Glutamatergic neuron (in vitro differentiated cells): ENCODE measurements at places on chromosomes 6 and 20. TPM values are rescaled to one million over a fixed set of nuclear protein-coding genes. Genes with fewer than 3 reads are reported as not detected.

OTOR gene
- total RNA-seq: not detected

DNA sequence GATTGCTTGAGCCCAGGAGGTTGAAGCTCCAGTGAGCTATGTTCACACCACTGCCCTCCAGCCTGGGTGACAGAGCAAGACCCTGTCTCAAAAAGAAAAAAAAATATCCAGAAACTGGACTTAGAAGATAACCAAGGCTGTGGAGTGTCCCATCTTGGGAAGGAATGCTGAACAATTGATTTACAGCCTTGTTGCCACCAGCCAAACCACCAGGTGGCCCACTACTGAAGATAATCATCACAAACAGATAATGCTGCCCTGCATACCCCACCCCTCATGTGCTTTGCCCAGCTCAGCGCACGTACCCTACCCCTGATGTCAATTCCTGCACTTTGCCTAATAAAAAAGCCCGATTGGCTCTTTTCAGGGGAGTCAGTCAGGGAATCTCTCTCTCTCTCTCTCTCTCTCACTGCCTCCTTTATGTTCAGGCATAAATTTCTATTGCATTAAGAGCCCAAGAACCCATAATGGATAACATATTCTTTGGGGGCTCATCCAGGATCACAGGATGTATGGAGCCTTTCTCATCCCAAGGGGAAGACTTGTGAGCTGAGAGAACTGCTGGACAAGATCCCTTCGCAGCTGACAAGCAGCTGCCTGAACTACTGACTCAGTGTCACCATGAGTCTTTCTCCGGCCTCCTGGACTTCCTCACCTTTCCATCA lies 166.4 kb downstream of the CD24 start:
- H3K4me3 ChIP-seq: no peak overlapping the region
- H3K27ac ChIP-seq: no peak overlapping the region
- no peaks in the 10 kb centered on the region for H3K4me1 ChIP-seq
- no peaks in the 10 kb centered on the region for H3K27me3 ChIP-seq
- DNase-seq: no peak

- no peaks in the 10 kb centered on the region for H3K27me3 ChIP-seq
- no peaks in the 10 kb centered on the region for H3K36me3 ChIP-seq
- no peak for DNase-seq
- H3K4me1 ChIP-seq: peaks cover 2% of the 10 kb centered on the region
Observed at GRCh38 chr20:17558154-17558940, 11.5 kb upstream of the DSTN start.

DNA sequence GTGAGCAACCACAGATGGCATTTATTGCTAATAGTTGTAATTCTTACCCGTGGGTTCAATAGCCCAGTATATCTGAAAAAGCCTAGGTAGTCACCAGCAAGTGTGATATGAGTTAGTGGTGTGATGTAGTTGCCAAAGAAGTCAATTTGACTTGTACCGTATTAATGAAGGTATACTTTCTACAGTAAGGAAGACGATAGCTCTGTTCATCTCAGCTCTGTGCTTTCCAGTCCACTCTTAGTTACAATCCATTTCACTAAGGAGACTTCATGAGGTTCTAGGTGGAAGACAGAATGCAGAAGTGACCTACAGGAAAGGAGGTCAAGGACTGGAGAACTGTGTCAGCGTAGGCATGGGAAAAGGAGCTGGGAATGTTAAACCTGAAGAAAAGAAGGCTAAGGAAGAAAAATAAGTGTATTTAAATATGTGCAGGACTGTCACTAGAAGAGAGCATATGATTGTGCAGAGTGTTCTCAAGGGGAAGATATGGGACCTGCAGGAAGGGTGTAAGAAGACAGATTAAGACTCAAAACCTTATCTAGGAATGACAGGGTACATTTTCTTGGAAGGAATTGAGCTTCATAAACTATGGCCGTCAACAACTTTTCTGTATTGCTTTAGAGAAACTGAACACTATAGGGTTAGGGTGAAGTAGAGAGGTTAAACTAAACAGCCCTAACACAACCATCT lies 116.9 kb upstream of the SCGN start:
- H3K27ac ChIP-seq: no peak overlapping the region
- DNase-seq: no peak
- H3K27me3 ChIP-seq: no peaks in the 10 kb centered on the region
- peaks cover 5% of the 10 kb centered on the region for H3K4me1 ChIP-seq
- H3K4me3 ChIP-seq: no peak overlapping the region

- no peaks in the 10 kb centered on the region for H3K36me3 ChIP-seq
- no peak overlapping the region for H3K27ac ChIP-seq
- no peaks in the 10 kb centered on the region for H3K27me3 ChIP-seq
- no peak for DNase-seq
- no peak overlapping the region for H3K4me3 ChIP-seq
Observed at GRCh38 chr20:6668546-6668945, 98.9 kb upstream of the BMP2 start.

FLOT1 gene
- 191 TPM for total RNA-seq

RBM12 gene
- 147 TPM for total RNA-seq

GRCh38 chr20:22366631-22367030 lies 217.7 kb downstream of the FOXA2 start:
- no peaks in the 10 kb centered on the region for H3K27me3 ChIP-seq
- H3K4me1 ChIP-seq: no peaks in the 10 kb centered on the region
- no peak overlapping the region for H3K27ac ChIP-seq
- H3K4me3 ChIP-seq: no peak overlapping the region
- H3K36me3 ChIP-seq: no peaks in the 10 kb centered on the region
- DNase-seq: no peak

DNA sequence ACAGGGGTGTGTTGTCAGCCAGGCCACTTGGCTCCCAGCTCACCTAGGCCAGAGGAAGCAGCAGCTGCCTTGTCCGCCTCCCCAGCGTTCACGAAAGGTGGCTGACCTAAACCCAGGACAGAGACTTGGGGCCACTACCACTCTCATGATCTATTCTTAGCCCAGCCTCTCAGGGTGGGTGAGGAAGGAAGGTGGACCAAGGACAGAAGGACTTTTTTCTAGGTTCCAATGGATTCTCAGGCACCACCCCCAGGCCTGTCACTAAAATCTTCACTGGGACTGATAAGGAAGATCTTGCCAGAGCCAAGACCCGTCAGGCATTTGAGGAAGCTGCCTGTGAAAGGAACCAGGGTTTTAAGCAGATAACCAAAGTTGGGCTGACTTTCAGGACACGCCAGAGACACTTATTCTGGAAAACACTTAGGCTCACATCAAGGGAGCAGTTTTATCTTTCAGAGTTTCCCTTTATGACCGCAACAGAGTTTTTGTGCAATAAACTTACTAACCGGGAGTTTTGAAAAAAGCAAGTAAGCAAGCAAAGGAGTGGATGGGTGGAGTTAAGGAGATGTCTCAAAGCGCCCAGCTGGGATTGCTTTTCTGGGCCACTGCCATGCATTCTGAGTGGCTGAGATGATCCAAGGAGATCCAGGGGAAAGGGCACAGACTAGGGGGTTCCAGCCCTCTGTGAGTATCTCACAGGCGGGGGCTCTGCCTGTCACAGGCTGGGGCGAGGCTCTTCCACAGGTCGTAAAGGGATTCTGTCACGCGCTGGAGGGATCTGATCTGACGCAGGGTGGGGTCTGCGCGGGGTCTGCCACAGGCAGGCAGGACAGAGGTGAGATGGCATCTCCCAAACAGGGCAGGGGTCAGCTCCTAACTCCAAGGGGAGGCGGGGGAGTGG lies 989 bp downstream of the FITM2 start:
- H3K4me3 ChIP-seq: peak overlapping the region; percentile 95
- H3K27me3 ChIP-seq: no peaks in the 10 kb centered on the region

DNA sequence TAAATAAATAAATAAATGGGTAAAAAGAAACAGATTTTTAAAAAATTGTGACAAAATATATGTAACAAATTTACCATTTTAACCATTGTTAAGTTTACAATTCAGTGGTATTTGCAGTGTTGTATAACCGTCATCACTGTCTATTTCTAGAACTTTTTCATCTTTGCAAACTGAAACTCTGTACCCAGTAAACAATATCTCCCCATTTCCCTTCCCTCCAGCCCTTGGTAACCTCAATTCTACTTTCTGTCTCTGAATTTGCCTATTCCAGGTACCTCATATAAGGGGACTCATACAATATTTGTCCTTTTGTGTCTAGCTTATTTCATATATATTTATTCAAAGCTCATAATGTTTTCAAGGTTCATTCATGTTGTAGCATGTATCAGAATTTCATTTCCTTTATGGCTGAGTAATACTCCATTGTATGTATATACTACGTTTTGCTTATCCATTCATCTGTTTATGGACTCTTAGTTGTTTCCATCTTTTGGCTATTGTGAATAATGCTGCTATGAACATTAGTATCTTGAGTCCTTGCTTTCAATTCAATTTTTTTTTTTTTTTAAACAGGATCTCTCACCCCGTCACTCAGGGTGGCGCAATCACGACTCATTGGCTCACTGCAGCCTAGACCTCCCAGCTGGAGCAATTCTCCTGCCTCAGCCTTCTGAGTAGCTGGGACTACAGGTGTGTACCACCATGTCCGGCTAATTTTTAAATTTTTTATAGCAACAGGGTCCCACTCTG lies 8.9 kb downstream of the MANBAL start:
- peaks cover 9% of the 10 kb centered on the region for H3K4me1 ChIP-seq
- no peaks in the 10 kb centered on the region for H3K27me3 ChIP-seq
- no peak overlapping the region for H3K4me3 ChIP-seq
- H3K27ac ChIP-seq: no peak overlapping the region

- H3K4me1 ChIP-seq: peaks cover 3% of the 10 kb centered on the region
- no peak overlapping the region for H3K27ac ChIP-seq
- no peak for DNase-seq
- no peak overlapping the region for H3K4me3 ChIP-seq
Observed at GRCh38 chr6:13373488-13373886, 45.1 kb upstream of the TBC1D7 start.

DNA sequence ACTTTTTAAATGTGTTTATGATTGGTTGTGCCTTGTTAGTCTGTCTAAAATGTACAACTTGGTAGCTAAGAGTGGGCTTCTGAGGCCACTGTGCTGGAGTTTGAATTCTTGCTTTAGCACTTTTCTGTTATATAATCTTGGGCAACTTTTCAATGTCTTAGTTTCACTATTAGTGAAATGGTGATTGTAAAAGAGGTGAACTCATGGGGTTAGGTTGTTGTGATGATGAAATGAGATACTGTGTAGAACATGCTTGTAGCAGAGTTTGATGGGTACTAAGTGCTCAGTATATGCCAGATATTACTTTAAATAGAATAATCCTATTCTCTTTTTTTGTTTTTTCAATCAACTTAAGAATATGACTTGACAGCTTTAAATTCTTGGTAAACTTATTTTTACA lies 624.7 kb downstream of the CD109 start:
- no peaks in the 10 kb centered on the region for H3K36me3 ChIP-seq
- no peaks in the 10 kb centered on the region for H3K4me1 ChIP-seq
- H3K27me3 ChIP-seq: no peaks in the 10 kb centered on the region
- no peak overlapping the region for H3K27ac ChIP-seq
- no peak overlapping the region for H3K4me3 ChIP-seq

DNA sequence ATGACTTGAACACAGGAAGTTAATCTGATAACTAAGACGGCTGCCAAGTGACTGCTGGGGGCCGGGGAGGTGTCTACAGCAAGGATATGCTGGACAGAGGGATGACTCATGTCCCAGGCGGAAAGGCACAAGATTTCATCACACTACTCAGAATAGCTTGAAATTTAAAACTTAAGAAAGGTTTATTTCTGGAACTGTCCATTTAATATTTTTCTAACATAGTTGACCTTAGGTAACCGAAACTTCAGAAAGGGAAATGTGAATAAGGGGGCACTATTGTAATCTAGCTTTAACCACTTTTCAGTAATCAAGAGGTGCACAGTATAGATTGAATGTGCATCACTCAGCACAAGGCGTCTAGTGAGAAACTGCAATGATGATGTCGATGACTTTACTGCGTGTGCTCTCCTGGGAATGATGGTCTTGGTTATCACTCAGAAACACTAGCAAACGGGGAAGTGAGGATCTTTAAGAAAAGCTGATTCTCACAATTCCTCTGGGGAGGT lies 171.5 kb downstream of the QKI start:
- H3K27ac ChIP-seq: peak overlapping the region; percentile 8
- no peaks in the 10 kb centered on the region for H3K36me3 ChIP-seq
- H3K4me3 ChIP-seq: no peak overlapping the region
- H3K4me1 ChIP-seq: peaks cover 3% of the 10 kb centered on the region
- no peak for DNase-seq

- DNase-seq: peak; percentile 100
- peak overlapping the region; percentile 100 for H3K27ac ChIP-seq
- H3K4me3 ChIP-seq: peak overlapping the region; percentile 100
- H3K27me3 ChIP-seq: peaks cover 32% of the 10 kb centered on the region
- peaks cover 44% of the 10 kb centered on the region for H3K4me1 ChIP-seq
Observed at GRCh38 chr6:30686908-30687658, 638 bp upstream of the PPP1R18 start.

- no peak overlapping the region for H3K4me3 ChIP-seq
- no peaks in the 10 kb centered on the region for H3K36me3 ChIP-seq
- H3K4me1 ChIP-seq: peaks cover 7% of the 10 kb centered on the region
- DNase-seq: no peak
Observed at GRCh38 chr20:7742479-7742878, 197.8 kb downstream of the HAO1 start.

GRCh38 chr6:71900642-71901041 lies 14.3 kb downstream of the RIMS1 start:
- no peak for DNase-seq
- H3K4me3 ChIP-seq: no peak overlapping the region
- H3K4me1 ChIP-seq: peaks cover 10% of the 10 kb centered on the region
- no peaks in the 10 kb centered on the region for H3K27me3 ChIP-seq

GRCh38 chr6:138864343-138864890 lies 68.5 kb downstream of the ECT2L start:
- H3K36me3 ChIP-seq: no peaks in the 10 kb centered on the region
- no peak overlapping the region for H3K4me3 ChIP-seq
- peaks cover 8% of the 10 kb centered on the region for H3K4me1 ChIP-seq
- H3K27ac ChIP-seq: no peak overlapping the region

DNA sequence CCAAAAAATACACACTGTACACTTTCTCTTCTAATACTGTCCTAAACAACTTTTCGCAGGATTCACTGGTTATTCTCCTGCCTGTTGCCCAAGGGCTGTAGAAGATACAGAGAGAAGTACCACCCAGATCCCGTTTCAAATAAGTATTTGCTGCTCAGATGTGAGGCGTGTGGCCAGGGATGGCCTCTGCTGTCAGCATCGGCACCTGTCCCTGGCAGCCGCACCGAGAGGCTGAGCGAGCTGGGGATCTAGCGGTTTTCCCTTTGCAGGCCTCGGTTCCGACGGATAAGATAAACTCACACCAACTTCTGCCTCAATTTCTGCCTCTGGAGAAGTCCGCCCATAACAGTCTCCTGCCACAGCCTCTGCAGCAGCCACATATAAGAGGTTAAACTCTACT lies 685.2 kb upstream of the AGPAT4 start:
- H3K27ac ChIP-seq: no peak overlapping the region
- no peak for DNase-seq
- H3K27me3 ChIP-seq: no peaks in the 10 kb centered on the region
- H3K4me3 ChIP-seq: no peak overlapping the region
- H3K36me3 ChIP-seq: no peaks in the 10 kb centered on the region
- no peaks in the 10 kb centered on the region for H3K4me1 ChIP-seq

- no peaks in the 10 kb centered on the region for H3K27me3 ChIP-seq
- no peak for DNase-seq
- no peak overlapping the region for H3K4me3 ChIP-seq
- H3K4me1 ChIP-seq: peaks cover 20% of the 10 kb centered on the region
Observed at GRCh38 chr6:122730775-122731386, 48.6 kb upstream of the FABP7 start.

- H3K36me3 ChIP-seq: no peaks in the 10 kb centered on the region
- H3K27me3 ChIP-seq: no peaks in the 10 kb centered on the region
- no peak overlapping the region for H3K4me3 ChIP-seq
- DNase-seq: no peak
Observed at GRCh38 chr6:56524891-56525703, 117.6 kb downstream of the DST start.

SPEF1 gene
- total RNA-seq: 0.22 TPM

GRCh38 chr6:151630991-151631655 lies 137.3 kb downstream of the CCDC170 start:
- H3K27ac ChIP-seq: no peak overlapping the region
- no peaks in the 10 kb centered on the region for H3K36me3 ChIP-seq
- DNase-seq: no peak
- no peaks in the 10 kb centered on the region for H3K4me1 ChIP-seq
